HTR-8/SVneo (cell line): ENCODE measurements at places on chromosomes 12 and 14.

- DNase-seq = peak; percentile 19
Observed at GRCh38 chr12:48296586-48297282, 54.0 kb downstream of the ZNF641 start.

DNA sequence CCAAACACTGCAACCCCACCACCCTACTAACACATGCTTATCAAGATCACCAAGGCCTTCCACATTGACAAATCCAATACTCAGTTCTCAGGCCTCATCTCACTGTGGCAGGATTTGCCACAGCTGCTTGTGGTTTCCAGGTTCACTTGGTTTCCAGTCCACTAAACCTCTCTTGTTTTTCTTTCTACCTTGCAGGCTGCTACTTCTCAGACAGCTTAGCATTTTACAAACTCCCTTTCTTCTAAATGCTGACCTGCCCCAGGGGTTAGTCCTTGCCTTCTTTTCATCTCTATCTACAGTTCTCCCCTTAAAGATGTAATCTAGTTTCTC lies 84.1 kb downstream of the BCAT1 start:
- peak; percentile 26 for DNase-seq

- no peak for DNase-seq
Observed at GRCh38 chr12:11771356-11771755, 121.9 kb downstream of the ETV6 start.

DNA sequence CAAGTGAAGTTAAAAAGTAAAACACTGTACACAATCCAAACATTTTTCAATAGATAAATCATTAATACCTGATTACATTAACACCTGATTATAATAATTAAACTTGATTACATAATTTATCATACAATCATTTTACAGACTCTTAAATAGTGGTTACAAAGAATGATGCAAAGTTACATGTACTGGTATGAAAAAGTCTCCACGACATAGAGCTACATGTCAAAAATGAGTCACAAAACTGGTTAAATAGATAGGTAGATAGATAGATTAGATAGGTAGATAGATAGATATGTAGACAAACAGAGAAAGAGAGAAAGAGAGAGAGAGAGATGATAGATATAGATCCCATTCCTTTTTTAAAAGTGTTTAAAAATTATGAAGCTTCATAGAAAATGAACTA lies 109.2 kb downstream of the NUAK1 start:
- DNase-seq = no peak

DNA sequence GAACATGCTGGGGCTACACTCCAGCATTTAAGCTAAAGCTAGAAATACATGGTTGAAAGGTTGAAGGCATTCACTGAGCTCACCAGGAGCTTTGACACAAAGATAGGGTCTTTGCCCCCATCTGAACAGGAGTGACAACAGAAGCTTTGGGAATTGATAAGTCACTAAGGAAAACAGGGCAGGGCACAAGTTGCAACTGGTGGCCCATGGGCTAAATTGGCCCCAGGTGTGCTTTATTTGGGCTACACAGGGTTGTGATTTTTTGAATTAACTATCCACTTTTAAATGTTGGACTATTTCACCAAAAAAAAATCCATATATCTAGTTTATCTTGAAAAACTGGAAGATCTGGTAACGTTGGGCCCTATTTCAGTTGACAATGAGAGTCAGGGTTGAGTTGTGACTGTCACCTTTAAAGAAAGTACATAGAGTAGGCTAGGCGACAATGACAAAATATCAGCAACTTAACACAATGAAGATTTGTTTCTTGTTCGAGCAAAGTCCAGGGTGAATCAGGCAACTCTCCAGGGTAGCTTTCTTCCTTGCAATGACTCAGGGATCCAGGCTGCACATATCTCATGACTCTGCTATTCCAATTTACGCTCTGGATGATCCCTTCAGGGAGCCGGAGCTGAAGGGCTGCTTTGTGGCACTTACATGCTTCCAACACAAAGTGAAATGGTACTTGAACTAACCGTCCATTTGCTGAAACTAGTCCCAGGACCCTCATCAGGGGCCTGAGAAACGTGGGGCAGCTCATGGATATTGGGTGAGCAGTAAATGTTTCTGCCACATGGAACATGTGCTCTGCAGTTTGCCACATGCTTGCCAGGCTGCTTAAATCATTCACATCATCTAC lies 13.3 kb upstream of the EIF4B start:
- DNase-seq = no peak

DNA sequence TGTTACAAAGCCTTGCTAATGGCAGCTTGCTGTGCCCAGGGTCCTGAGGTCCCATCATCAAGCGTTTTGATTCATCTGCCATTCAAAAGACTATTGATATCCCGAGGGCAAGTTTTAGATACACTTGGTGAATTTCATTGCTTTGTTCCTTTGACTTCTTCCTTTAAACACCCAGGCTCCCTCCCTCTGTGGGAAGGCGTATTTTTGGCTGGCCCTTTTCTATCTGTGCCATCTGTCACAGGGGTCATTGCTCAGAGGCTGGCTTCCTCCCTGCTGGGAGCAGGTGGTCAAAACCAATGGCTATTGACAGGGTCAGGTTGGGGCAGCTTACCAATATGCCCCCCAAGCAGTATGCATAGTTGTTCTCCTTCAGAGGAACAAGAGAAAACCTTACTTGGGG lies 40.0 kb downstream of the SCN8A start:
- DNase-seq = no peak

DNA sequence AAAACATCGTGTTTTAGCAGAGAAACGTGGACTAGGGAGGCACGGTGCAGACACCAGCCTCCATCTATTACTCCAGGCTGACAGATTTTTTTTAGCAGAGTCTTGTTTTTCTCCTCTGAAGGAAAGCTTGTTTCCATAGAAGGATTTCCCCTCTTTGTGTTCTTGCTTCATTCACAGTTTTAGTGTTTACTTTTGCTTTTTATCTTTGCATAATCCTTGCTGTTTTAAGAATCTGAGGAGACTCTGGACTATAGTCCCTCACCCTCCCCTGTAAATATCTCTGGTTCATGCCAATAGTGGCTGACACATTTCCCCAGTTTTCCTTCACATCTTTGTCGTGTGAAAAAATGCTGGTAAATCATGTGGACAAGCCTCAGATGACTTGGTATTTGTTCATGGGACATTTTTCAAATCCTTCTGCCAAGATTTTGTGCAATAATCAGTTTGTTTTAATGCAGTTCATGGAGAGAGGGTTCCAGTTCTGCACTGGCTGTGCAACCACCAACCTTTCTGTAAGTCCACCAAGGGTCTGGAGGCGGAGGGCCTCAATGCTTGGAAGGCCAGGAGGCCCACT lies 39.9 kb upstream of the TMCC3 start:
- no peak for DNase-seq

DNA sequence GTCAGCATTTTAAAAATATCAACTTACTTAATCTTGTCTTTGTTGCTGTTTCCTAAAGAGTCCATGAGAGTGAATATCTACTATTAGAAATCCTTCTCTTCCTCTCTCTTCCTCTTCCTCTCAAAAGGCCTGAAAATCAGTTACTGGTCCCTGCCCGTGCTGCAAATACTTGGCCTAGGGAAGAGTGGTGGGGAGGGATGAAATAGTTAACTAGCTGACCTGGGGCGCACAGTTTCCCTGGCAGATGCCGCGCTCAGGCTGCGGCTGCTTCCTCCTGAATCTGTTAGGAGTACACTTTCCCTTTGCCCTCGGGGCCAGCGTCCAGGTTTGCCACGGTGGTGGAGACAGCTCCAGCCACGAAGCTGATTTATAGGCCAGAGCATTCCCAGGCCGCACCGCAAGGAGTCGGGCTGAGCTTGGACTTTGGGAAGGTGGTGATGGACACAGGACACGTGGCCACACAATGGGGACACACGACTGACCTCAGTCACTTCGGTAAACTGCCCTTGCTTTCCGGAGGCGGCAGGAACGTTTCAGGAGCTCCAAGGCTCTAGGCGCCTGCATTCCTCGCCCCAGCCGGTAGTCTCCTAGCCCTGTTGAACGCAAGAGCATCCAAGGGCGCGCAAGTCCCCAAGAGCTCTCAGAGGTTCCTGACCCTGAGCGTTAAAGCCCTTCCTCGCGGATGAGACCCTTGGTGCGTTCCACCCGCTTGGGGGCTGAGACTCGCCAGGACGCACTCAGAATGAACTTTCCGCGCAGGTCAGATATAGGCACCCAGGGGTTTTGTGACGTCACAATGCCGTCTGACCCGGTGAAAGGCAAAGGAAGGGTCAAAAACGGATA lies 7.1 kb upstream of the ASCL1 start:
- no peak for DNase-seq
